ENCODE measurements at places on chromosomes 7 and 10.

GRCh38 chr7:116348346-116348745, 138.0 kb downstream of the TES start:
- DNase-seq, result no peak

DNA sequence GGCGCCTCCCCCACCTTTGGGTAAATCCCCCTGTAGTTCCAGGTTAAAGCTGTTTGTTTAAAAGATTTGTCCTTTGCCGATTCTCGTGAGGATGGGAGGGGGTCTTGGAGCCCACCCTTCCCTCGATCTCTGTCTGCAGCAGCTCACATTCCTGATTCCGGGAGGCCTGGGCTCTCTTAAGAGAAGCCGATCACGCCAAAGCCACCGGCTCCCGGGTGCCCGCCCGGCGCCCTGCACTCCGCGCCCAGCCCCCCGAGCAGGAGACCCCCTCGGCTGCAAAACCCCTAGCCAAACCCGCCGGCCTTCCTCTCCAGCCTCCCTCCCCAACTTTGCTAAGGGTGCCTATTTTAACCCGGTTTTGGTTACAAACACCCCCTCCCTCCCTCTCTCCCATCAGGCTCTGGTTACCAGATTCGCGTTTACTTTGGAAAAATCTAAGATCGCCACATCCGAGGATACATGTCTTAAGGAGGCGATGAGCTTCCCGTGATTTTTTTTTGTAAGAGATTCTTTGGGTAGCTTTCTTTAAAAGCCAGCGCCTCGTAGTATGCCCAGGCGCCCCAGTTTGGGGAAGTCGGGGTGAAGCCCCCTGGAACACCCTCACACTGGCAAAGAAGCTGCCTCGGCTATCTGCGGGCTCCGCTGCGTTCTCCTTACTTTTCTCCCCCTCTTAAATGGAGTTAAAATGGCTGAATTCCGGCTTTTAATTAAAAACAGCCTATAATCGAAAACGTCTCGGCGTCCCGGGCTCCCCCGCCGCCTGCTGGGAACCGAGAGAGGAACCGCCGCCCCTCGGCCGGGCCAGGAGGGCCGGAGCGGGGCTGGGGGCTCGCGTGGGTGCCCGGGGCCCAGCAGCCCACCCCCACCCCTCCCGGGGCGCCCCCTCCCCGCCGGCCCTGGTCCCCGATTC, 983 bp downstream of the TNRC18 start:
- DNase-seq, result no peak

- DNase-seq, result no peak
These were observed 175.6 kb downstream of the DNAH11 start for GRCh38 chr7:21718391-21718790.

DNA sequence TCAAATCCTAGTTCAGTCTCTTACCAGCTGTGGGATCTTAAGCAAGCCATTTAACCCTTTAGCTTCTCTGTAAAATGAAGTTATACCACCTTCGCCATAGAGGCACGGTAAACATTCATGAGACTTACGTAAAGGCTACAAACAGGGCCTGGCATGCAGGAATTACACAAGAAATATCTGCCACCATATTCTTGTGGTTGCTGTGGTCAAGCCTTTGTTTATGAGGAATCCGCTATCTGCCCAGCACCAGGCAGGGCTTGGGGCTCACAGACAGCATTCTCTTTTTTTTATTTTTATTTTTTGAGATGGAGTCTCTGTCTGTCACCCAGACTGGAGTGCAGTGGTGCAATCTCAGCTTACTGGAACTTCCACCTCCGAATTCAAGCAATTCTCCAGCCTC, 9.9 kb downstream of the AIFM2 start:
- DNase-seq, result peak; percentile 45

DNA sequence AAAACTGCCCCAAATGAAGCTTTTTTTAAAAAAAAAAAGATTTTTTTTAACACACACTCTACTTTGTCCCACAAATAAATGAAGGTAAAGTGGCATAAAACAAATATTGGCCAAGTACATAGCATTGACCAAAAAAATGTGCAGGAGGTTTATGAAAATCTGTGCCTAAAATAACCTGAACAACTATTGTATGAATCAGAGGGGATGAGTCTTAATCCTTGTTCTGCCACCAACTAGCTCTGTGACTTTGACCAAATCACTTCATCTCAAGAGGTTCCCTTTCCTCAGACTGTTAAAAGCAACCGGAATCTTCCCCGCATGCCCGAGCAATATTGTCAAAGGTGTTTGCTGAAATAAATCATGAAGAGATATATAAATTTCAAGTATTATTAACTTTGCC, 150.4 kb upstream of the NEBL start:
- no peak for DNase-seq

DNA sequence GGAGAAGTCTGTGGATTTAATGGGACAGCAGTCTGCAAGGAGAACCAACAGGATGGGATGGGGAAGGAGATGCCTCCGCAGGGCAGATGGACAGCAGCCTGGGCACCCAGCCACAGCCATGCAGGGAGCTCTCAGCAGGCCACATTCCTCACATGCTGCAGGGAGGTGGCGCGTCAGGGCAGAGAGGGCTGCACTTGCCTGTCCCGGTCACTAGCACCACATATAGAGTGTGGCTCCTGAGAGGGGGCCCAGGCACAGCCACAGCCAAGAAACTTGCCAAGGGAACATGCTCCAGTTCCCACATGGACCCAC, 86.8 kb upstream of the ZMIZ1 start:
- DNase-seq, result no peak

DNA sequence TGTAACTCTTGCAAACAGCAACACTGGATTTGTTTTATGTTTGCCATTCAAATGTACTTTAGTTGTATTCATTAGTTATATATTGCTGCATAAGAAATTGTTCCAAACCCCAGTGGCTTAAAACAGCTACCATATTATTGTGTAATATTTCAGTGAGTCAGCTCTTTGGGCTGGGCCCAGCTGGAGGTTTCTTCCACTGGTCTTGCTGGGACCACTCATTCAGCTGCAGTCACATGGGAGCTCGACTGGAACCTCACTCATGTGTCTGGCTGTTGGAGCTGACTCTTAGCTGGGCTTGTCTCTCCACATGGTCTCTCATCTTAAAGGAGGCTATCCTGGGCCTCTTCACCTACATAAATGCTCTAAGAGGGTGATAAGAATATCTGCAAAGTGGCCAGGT, 23.2 kb upstream of the PIP4K2A start:
- DNase-seq, result no peak

DNA sequence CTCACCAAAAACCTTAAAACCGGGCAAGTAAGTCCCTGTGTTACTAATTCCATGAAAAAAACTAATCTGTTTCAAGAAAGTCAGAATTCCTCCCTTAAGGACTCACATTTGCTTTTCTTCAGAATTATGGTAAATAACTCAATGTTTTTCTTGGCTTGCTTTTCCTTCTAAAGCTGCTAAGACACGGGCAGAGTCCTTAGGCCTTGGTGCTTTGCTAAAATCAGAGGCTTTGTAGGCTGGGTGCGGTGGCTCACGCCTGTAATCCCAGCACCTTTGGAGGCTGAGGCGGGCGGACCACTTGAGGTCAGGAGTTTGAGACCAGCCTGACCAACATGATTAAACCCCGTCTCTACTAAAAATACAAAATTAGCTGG, 32.0 kb downstream of the GNA12 start:
- no peak for DNase-seq

GRCh38 chr7:84848219-84848973, 338.5 kb downstream of the SEMA3D start:
- no peak for DNase-seq

DNA sequence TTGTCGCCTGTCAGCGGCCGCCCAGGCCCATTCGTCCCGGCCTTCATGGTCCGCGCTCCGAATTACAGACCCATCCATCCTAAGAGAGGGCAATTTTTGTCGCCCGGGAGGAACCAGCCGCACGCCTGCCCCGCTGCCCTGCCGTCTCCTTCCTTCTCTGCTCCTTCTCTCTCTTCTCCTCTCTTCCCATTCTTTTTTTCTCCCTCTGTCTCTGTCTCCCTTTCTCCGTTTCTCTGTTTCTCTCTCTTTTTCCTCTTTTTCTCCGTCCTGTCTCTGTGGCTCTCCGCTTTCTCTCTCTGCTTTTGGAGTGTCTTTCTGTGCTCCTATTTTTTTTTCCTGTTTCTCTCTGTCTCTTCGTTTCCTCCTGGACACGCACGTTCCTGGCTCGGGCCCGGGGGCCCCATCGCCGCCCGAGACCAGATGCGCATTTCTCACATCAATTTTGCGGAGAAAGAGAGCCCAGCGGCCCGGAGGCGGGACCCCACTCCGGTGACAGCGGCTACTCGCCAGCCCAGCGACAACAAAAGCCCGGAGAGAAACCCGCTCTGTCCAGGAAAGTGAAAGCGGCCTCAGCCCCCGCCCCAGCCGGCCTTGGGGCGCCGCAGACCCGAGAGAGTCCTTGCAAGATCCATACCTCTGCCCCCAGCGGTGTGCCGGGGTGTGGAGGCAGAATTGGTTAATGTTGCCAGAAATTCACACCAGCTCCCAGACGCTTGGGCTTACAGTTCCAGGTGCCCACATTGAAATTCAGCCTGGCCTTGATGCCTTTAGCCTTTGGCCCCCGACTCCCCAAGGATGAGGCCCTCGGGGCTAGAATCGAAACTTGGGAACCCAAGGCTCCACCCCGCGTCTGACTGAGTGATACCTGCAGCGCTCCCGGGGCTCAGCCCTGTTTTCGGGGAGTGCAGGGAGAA, 4.1 kb downstream of the LBX1 start:
- peak; percentile 26 for DNase-seq

DNA sequence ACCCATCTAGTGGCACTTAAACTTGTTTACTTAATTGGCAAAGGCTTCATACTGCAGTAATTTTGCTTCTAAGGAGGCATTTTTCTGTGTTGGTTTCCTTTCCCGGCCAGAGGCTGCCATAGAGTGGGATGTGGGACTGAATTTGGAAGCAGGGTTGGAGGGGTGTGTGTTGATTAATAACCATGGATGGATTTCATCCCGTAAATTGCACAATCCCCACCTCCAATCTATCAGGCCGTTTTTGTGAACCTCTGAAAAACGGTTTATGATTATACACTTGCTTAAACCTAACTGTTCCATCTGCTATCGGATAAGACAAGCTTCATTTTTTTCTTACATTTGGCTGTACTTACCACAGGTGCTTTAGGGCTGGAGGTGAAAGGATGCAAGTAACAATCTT, 1.3 kb downstream of the TMEM60 start:
- no peak for DNase-seq

- DNase-seq, result no peak
These were observed 8.1 kb downstream of the TRIM8 start for GRCh38 chr10:102652170-102652916.

DNA sequence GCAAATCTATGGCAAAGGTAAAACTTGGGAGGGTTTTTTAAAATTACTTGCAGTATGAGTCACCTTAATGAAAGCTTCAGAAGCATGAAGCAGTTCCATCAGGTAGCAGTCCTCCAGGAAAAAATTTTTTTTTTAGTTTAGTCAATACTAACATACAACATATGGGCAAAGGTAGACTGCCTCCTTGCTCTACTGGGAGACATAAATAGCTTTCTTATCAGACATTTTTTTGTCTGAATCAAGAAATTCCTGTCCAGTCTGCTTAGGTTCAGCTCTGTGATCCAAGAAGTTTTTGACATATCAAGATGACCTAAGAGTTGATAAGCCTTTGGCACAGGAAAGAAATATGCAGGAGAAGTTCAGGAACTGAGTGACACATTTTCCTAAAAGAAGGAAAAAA, 171.5 kb upstream of the TCF7L2 start:
- DNase-seq, result no peak

GRCh38 chr10:34222359-34222758, 592.7 kb downstream of the PARD3 start:
- no peak for DNase-seq

Data from KBM-7 (cell line).